ENCODE measurements at places on chromosomes 1 and 21. TPM values are rescaled to one million over a fixed set of nuclear protein-coding genes. Genes with fewer than 3 reads are reported as not detected.

DNA sequence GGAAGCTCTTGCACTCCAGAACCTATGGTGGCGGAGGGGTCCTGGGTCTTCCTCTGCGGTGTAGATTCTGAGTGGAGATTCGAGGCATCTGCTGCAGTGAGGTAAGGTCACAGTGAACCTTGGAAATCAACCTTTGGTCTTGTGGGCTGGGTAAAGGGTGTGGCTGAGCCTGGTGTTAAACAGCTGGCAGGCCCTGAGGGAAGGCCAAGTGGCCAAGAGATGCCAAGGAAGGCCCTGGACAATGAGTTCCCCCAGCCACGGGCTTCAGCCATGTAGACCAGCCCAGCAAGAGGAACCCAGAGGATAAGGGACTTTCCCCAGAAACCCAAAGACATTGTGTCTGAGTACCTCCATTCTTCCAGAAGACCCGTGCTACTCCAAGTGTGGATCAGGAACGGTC is 137.2 kb upstream of the ETS2 start:
- no peak for DNase-seq

GRCh38 chr1:2311184-2312032 is 79.9 kb downstream of the MORN1 start:
- DNase-seq: no peak

DNA sequence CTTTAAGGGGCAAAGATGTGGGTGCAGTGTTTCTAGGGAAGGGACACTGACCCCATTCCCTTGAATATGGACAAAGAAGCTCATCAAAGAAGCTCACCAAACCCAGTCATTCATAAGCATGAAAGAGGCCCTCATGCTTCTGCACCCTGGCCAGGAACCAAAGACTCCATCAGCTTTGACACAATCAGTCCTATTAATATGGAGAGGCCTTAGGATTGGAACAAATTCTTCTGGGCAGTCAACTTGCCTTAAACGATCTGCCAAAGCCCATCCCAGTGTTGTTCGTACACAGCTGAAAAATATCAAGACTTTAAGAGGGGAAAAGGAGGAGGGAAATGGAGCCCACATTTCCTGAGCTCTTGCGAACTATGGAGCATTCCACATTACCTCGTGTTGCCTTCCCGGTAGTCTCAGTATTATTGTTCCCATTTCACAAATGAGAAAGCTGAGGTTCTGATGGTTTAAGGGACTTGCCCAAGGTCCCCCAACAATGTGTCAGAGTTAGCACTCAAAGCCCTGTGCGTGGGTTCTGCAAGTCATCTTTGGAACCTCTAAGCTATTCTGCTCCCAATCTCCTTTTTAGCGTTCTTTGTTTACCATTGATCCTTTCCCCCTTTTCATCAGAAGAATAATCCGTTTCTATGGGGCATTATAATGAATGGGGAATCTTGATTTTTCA is 161.9 kb downstream of the ZBTB18 start:
- DNase-seq: no peak

- no peak for DNase-seq
Observed at GRCh38 chr1:41742219-41742618, 176.5 kb downstream of the HIVEP3 start.

DNA sequence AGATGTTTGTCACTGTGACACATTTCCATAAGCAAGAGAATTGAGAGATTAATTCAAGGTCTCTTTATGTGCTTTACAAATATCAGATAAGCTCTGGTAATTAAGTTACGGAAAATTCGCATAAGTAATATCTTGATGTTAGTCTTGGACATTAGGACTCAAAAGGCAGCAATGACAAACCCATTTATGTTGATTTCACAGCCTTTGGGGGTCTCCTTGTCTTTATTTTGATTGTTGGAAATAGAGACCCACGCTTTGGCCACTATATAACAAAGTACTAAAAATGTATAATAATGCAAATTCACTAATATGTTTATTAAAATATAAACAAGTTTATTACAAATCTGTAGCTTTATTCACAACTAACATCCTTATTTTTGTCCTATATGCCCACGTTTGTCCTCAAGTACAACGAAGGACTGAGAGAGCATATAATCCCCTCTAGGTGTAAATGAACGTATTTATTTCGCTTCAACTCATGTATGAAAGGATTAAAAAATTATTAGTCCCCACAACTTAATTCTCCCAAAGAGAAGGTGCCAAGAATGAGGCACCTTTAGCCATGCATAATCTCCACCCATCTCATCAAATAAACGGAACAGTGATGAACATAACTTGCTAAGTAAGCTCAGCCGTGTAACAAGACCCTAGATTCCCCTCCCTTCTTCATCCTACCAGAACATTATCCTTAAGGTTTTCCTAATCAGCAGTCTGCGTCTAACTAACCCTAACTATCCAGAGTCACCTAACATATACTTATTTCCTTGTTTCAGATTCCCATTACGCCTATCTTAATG is 1.6 kb upstream of the LAMC1 start:
- no peak for DNase-seq

GRCh38 chr1:97385536-97386277 is 535.1 kb downstream of the DPYD start:
- no peak for DNase-seq

DNA sequence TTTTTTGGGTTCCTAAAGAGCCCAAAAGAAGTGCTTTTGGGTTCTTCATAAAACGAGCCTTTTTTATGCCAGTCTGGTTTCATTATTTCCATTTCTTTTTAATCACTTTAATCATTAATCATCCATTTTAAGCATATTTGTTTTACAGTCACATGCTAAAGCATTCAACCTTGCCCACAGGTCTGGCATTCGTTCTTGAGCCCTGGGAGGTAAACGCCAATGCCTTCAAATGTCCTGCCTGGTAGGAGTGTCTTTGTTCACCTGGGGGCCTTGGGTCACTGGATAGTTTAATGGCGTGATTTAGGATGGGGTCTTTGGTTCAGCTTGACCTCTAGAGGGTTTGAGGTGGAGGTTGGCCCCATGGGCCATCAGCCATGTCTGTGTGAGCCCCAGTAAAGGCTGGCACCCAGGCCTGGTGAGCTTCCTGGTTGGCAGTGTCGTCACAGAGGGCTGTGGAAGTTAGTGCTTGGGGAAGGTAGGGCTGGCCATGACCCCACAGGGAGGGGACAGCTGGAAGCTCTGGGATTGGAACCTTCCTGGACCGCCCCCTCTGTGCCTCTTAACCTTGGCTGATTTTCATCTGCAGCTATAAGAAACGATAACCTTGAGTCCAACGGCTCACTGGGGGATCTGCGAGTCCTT is 20.2 kb downstream of the C1orf174 start:
- DNase-seq: peak; percentile 26

DNA sequence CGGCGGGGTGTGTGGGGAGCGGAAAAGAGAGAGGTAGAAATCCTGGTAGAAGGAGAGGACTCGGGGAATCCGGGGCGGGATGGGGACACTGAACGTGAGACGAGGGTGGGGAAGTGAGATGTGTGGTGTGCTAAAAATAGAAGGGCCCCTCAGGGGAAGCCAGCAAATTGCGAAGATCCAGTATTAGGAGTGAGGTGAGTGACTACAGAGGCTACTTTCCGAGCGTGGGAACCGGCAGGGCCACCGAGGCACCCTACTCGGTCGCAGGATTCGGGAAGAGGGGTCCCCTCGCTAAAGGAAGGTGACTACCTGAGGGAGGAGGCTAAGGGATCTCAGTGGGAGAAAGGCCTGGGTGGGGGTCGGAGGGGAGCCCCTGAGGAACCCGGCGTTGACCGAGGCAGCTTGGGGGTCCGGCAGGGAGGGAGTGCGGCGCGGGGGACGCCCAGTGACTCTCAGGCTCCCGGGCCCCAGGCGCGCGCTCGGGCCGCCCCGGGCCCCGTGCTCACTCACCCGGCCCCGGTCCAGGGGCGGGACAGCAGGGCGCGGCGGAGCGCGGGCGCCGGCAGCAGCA is 318 bp downstream of the ALDH4A1 start:
- no peak for DNase-seq

DNA sequence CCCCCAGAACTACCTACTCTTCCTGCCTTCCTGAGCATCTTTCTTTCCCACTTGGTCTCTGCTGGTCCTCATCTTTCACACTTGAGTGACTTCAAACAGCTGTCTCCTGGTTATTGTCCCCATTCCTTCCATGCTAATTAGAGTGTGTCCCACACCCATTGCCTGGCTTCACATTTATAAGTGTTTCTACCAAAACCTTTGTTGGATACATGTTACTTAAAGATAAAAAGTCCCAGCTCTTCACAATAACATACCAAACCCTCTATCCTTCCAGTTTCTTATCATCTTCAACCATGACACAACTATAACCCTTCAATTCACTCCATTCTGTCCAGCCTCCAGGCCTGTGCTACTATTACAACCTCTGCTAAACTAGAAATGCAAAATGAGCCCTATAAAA is 41.0 kb downstream of the VCAM1 start:
- DNase-seq: no peak

DNA sequence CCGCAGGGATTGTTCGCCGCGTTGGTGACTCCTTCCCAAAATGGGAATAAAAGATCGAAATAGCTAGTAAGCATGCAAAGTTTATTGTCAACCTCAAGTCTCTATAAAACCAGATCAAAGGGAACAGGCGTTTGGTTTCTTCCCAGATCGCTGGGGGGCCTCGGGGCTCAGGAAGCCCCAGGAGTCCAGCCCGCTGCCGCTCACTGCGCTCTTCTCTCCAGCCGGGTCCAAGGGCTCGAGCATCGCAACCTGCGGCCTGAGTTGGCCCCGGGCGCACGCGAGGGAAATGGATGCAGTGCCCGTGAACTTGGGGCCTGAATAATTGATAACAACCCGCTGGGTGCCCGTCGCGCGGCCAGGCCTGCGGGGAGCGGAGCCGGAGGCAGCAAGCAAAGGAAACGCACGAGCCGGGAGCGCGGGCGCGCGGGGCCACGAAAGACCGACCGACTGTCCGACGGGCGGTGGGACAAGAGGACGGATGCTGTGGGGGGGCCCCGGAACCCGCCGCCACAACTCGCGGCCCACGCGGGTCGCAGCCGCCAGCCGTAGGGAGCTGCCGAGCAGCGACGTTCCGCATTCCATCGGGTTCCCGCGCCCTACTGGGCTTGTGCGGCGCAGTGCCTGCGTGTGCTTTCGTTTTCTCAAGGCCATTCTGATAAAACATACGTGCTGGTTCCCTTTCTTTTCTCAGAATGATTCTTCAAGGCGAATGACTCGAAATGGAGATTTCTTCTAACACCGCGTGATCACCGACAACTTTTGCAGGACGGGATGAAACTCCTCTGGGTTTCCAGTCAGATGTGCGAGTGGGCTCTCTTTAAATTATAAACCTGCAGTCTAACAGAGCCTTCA is 14.0 kb upstream of the ALX3 start:
- peak; percentile 72 for DNase-seq

GRCh38 chr1:232291261-232291660 is 338.7 kb downstream of the SIPA1L2 start:
- no peak for DNase-seq

DNA sequence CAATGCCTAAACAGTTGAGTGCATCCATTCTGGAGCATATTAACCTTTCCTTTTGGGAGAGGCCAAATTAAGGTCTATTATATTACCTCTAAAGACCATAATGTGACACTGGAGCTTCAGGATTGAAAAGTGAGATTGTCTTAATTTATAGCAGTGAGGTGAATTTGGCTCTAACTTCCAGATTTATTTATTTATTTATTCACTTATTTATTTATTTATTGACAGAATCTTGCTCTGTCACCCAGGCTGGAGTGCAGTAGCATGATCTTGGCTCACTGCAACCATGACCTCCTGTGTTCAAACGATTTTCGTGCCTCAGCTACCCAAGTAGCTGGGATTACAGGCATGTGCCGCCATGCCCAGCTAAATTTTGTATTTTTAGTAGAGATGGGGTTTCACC is 19.1 kb downstream of the ZCCHC17 start:
- DNase-seq: no peak

DNA sequence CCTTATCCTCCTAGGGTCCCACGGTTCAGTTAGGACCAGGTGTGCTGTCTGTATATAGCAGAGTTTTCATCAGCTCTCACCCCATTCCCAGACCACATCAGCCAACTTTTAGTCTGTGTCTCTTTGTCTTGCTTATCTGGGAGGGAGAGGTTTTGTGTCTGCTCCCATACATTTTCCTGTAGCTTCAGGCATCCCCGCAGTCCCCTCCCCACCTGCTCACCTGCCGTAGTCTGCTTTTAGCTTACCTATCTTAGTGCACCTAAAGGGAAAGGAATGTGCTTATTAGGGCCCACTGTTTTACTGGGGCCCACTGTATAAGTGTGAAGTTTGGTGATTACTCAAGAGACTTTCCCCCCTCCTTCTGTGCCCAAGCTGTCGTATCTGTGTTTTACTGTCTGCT is 225.1 kb downstream of the PLA2G4A start:
- DNase-seq: no peak

- DNase-seq: no peak
Observed at GRCh38 chr1:93180723-93181613, at the start of gene CCDC18. TSS of gene CCDC18 (plus strand) at chr1:93180724. CDS start at chr1:93183362, 2,638 bp downstream.

- peak; percentile 85 for DNase-seq
Observed at GRCh38 chr1:8317647-8318381, at the start of gene SLC45A1. TSS of gene SLC45A1 (plus strand) at chr1:8318114. CDS start at chr1:8324330, 6,216 bp downstream.

DNA sequence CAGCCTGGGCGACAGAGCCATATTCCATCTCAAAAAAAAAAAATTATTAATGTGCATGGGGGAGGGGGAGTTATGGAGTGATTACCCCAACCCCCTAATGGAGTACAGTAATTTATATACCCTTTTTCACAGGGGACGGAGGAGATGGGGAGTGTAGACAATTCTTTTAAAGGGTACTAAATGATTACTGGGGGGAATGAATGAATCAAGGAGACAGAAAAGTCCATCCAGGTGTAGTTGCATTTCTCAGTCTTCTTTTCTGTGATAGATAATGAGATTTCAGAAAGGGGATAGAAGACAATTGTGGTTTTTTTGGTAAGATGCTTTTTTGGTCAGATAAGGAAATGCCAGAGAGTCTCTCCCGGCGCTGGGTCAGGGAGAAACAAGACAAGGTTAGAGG is 13.0 kb downstream of the OSBPL9 start:
- DNase-seq: no peak

DNA sequence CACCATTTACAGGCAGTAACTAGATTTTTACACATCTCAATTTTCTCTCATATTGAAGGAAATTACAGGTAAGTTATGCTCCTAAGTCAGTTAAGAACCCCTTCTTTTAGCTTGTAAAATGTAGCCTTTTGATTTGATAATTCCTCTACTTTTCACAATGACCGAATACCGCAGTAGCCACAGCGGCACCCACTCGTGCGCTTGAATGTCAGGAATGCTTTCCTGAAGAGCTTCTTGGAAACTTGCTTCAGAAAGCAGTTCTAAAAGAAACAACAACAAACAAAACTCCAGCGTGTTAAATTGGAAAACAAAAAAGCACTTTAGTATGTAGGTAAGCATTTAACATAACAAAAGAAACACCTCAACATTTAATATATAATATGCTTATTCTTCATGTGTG is 9.9 kb upstream of the DNTTIP2 start:
- no peak for DNase-seq

- DNase-seq: peak; percentile 64
Observed at GRCh38 chr1:45543581-45544417, 6.8 kb upstream of the AKR1A1 start.

DNA sequence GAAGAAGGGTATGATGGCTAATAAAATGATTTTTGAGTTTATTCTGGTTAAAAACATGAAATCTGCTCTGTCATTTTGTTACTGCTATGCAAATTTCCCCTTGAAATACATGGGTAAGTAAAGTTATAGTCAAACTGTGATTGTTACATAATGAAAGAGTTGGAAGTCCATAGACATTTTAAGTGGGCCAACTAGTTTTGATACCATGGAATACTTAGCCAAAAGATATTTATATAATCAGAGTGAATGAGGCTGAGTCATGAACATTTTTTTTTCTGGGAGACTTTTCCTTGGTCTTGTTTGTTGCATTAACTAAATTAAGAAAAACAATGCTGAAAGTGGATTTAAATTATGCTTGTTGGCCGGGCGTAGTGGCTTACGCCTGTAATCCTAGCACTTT is 58.2 kb upstream of the MPC2 start:
- DNase-seq: no peak

The TMPRSS3 gene
- not detected for total RNA-seq

The ERVH48-1 gene
- total RNA-seq: not detected

The SRSF10 gene
- total RNA-seq: 92.1 TPM
